ENCODE measurements at places on chromosomes 5 and 9. TPM values are rescaled to one million over a fixed set of nuclear protein-coding genes. Genes with fewer than 3 reads are reported as not detected.

- no peak for DNase-seq
Observed at GRCh38 chr9:96302021-96302420, at the start of gene HSD17B3. Gene HSD17B3, minus strand, starts transcription at chr9:96302176. Its CDS starts 72 bp downstream, at chr9:96302104.

DNA sequence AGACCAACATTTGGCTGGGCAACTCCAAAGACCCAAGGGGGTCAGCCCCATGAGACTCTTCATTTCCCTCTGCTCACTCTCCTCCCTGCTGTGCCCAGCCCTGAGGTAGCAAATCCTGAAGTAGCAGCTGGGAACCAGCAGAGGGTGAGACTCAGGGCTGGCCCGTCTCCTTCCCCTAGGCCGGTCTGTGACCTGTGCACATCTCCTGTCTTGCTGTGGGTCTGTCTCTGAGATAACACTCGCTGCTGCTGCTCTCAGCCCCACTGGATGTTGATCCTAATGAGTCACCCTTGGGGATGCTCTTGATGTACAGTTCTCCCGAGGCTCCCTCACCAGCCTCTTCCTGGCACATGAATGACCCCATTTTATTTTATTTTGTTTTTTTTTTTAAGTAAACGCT lies 7.3 kb upstream of the OR2V1 start:
- DNase-seq = peak; percentile 59

- peak; percentile 10 for DNase-seq
Observed at GRCh38 chr5:171714261-171714660, 71.4 kb upstream of the SMIM23 start.

DNA sequence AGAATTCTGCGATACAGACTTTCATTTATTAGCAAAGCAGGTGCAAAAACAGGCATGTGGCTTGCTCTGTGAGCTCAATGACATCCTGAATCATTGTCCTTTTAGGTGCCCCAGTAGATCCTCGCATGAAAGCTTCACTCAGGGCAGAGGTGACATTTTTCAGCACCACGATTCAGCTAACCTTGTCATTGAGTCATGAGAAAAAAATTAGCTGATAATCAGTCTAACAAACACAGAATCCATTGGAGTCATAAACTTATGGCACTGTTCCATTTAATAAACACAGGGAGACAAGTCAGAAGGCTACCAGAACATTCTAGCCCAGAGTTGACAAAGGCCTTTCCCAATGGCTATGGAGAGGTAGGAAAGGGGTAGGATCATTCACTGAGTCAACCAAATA lies 104.8 kb upstream of the RAD23B start:
- DNase-seq = no peak

Gene CCDC69
- total RNA-seq = 5.3 TPM

GRCh38 chr5:96855031-96855872 lies 21.0 kb upstream of the ERAP2 start:
- DNase-seq = no peak

Gene NR6A1
- 99.3 TPM for total RNA-seq

- no peak for DNase-seq
Observed at GRCh38 chr5:59599729-59600128, 293.8 kb downstream of the PDE4D start.
